Ecto neural progenitor cell (in vitro differentiated cells): ENCODE measurements at places on chromosomes 6 and 20.

GRCh38 chr20:15840636-15841301 lies 732.5 kb downstream of the KIF16B start:
- no peak for DNase-seq

DNA sequence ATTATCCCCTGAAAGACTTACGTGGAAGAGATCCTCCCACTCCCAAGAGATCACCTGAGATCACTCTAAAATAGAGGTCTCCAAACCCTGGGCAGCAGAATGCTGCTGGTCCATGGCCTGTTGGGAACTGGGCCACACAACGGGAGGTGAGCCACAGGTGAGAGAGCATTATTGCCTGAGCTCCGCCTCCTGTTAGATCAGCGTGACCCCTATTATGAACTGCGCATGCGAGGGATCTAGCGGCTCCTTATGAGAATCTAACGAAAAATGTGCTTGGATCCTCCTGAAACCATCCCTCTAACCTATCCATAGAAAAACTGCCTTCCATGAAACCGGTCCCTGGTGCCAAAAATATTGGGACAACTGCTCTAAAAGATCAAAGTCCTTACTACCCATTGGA lies 1057.4 kb downstream of the EPHA7 start:
- no peak for DNase-seq

- DNase-seq: no peak
These were observed 10.5 kb upstream of the CCR6 start for GRCh38 chr6:167112421-167112820.

GRCh38 chr6:159053781-159054398 lies 9.1 kb upstream of the TAGAP start:
- no peak for DNase-seq

DNA sequence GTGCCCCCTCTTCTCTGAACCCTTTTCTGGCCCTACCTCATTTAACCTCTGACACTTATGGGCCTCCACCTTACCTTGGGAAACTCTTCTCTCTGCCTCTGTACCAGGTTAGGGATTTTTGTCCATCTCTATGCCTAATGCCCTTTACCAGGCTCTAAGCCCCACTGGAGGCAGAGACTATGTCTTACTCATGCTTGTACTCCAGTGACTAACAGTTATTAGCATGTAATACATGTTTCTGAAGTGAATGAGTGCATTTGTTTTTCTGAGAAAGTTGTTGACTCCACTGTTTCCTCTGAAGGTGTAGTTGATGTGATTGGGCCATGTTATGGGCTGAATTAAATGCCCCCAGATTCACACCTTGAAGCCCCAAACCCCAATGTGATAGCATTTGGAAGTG lies 234.3 kb downstream of the PACRG start:
- no peak for DNase-seq

- DNase-seq: no peak
These were observed 13.4 kb downstream of the CST3 start for GRCh38 chr20:23624324-23624691.

GRCh38 chr20:4100679-4101078 lies 85.3 kb upstream of the RNF24 start:
- no peak for DNase-seq

GRCh38 chr20:23445596-23446217 lies 6.2 kb downstream of the CSTL1 start:
- peak; percentile 26 for DNase-seq

GRCh38 chr6:167565388-167565787 lies 240.5 kb downstream of the TTLL2 start:
- DNase-seq: no peak

- no peak for DNase-seq
These were observed 7.6 kb downstream of the SNX3 start for GRCh38 chr6:108253241-108253640.

GRCh38 chr6:53424300-53424699 lies 75.5 kb upstream of the ELOVL5 start:
- no peak for DNase-seq

DNA sequence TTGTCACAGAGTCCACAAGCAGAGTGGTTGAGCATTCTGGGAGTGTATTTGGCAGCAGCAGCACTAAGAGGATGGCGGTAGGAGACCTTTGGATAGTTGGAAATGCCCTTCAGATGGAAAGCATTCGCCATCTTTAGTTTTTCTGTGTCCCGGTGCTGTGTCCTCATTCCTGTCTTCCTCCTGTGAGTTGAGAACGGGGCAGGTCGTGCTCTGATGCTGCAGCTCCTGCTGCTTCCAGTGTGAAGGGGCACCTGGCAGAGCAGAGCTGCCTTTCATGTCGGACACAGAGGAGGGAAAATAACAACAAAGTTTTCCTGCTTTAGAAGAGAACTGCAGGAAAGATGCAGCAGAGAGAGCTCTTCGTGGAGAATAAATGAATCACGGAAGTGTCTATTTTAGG lies 194.8 kb downstream of the SLC24A3 start:
- no peak for DNase-seq

GRCh38 chr6:95169775-95170174 lies 407.6 kb upstream of the MANEA start:
- no peak for DNase-seq

- DNase-seq: no peak
These were observed 47.2 kb upstream of the TFAP2D start for GRCh38 chr6:50666089-50666488.

- peak; percentile 65 for DNase-seq
These were observed 1.3 kb downstream of the MAN1A1 start for GRCh38 chr6:119348096-119348747.

GRCh38 chr6:72987301-72987700 lies 238.0 kb downstream of the KHDC1L start:
- DNase-seq: no peak

DNA sequence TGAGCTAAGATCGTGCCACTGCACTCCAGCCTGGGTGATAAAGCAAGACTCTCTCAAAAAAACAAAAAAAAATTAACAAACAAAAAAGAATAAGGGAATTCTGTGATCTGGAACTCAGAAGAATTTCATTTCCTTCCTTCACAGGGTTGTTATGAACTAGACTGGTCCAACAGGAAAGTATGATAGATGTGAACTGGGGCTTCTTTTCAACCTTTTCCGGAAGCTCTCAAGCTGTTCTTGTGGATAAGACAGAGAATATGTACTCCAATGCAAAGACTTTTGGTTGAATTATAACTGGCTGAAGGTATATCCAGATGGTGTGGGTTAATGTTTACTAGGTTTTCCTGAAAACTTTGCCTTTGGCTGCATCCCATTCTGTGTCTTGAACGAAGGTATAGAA lies 5.3 kb downstream of the RNF8 start:
- no peak for DNase-seq
